ENCODE measurements at places on chromosomes 5 and 9.

- DNase-seq: no peak
Measured at GRCh38 chr5:179292681-179293635, 52.3 kb downstream of the ADAMTS2 start.

DNA sequence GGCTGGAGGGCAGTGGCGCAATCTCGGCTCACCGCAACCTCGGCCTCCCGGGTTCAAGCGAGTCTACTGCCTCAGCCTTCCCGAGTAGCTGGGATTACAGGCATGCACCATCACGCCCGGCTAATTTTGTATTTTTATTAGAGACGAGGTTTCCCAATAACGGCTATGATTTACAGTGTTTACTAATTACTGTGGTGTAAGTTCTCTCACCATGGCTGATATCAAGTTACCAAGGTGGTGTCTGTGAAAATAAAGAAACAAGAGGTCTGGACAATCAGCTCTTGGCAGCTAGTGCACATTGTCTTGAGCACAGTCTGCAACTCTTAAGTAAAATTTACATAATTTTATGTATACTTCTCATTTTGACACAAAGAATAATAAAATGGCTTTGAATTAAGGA is 385.5 kb upstream of the COX7C start:
- no peak for DNase-seq

- DNase-seq: no peak
Measured at GRCh38 chr9:7622481-7622880, 177.1 kb downstream of the DMAC1 start.

DNA sequence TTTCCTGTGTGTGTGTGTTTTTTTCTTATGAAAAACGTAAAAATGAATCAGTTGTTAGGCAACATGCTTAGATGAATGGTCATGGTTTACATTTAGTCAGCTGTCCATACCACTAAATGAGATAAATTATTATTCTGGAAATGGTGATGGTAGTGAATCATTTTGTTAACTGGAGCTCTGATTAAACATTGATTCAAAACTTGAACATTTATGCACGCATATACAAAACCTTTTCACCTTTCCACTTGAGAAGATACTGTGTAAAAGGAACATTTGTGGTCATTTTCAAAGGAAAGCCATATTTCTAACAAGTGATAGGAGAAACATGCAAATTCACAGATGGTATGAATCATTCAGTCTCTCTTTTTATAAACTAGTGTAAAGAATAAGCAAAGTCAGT is 162.0 kb downstream of the SLC25A46 start:
- peak; percentile 75 for DNase-seq

DNA sequence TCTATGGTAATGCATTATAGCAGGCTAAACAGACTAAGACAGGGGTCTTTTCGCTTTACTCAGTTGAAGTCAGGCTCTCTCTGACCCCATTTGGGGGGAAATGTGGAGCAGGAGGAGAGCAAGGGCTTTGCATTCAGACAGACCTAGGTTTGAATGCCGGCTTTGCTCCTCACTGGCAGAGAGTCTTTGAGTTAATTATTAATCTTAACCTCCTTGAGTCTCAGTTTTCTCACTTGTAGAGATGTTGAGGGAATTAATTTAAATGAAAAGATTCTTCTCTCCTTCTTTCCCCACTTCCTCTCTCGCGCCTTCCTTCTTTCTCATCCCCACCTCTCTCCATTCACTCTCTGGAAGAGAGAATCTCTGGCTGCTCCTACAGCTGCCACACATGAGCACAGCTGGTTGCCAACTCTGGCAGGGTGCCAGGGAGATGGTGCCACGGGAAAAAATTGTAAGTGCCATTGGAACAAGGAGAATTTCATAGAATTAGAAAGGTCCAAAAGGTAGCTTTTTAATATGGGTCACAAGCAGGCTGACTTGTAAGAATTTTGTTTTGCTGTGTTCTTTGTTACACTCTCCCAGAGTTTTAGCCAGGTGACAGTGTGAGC is 25.2 kb upstream of the GLRA1 start:
- no peak for DNase-seq

DNA sequence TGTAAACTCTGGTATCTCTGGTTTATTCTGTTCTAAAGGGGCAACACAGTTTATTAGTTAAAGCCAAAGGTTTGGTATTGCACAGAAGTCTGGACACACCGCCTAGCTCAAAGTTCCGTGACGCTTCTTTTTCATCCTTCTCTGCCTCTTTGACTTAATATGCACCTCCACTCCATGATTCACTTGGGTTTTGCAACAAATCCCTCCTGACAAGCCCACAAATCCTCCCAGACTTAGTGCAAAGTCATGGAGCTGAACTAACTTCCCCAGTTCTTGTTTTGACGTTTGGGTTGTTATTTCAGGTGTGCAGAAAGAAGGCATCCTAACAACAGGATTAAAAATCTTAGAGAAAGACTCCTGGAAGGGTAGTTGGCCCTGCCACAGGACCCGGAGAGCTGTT is 441.6 kb upstream of the DMAC1 start:
- no peak for DNase-seq

GRCh38 chr9:87324613-87325194 is 173.0 kb upstream of the DAPK1 start:
- DNase-seq: peak; percentile 85

DNA sequence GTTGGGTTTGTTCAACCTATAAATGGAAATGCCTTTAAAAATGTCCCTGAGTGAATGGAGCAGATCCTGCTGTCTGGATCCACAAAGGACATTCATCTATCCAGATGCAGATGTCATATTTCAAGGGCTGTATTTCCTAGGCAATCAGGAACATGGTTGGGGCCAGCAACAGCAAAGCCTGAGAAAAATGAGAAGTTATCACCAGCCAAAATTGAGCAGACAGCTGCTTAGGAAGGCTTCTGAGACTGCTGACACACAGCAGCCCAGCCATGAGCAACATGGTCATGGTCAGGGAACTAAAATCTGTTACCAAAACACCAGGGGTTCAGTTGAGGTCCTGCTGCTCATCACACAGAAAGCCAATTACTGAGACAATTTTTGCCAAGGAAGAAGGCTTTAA is 9.2 kb upstream of the IL7R start:
- DNase-seq: no peak

GRCh38 chr5:146644831-146645230 is 128.8 kb upstream of the GPR151 start:
- DNase-seq: no peak

DNA sequence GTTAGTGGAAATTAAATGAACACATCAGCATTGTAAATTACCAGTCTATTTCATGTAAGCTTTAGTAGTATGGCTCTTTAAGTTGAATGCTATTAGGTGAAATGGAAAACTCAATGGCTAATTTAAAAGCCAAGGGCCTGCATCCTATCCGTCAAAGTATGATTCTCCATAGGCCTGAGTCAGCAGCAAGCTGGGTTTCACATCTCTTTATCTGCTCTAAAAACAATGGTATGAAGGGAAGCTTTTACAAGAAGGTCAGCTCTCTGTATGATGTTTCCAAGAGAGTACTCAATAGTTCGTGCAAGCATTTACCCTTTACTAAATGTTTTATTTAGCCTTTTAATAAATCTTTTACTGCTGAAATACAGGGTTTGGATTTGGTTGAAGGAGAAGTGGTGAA is 62.8 kb downstream of the MAP1B start:
- peak; percentile 56 for DNase-seq

DNA sequence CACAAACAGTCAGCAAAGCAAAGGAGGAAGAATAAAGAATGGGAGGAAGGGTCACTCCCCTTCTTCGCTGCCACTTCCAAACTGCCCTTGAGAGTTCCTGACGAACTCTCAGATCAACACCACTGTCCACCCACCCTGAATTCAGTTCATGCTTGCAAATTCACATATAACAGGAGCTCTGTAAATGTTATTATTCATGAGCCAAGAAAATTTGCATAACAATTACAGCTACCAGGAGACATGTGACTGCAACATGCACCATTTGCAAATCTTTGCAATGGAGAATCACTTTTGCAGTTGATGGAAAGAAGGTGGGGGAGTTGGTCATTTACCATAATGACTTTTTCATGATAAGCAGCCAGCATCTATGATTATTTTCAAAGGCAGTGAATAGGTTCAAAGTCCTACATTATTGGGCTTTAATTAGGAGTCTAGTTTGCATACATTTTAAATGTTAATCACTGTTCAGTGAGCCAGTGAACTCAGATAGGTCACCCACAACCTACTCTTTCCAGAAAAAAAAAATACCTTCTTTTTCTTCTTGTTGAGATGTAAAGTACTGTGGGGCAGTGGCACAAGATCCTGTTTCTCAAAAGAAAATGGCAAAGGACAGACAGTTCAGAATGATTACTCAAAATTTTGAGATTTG is 149.7 kb downstream of the CAAP1 start:
- no peak for DNase-seq

GRCh38 chr5:116964438-116964837 is 389.8 kb upstream of the SEMA6A start:
- DNase-seq: no peak

- DNase-seq: no peak
Measured at GRCh38 chr5:72584466-72584865, 77.3 kb upstream of the ZNF366 start.

DNA sequence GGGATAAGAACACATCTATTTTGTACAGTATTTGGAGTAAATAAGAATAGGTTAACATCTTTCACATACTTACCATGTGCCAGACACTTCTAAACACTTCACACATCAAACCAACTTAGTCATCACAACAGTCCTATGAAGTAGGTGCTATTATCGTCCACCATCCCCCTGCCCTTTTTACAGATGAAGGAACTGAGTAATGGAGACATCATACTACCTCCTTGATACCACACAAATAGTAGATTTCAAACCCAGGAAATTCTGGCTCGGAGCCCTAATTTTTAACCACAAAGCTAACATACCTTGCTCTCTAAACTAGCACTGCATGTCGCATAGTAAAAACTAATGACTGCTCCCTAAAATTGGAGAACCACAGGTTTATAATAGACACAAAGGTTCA is 4.2 kb upstream of the ZNF366 start:
- DNase-seq: no peak

- peak; percentile 6 for DNase-seq
Measured at GRCh38 chr5:140806834-140807775, at the start of gene PCDHA4. TSS of gene PCDHA4 (plus strand) at chr5:140807068.

DNA sequence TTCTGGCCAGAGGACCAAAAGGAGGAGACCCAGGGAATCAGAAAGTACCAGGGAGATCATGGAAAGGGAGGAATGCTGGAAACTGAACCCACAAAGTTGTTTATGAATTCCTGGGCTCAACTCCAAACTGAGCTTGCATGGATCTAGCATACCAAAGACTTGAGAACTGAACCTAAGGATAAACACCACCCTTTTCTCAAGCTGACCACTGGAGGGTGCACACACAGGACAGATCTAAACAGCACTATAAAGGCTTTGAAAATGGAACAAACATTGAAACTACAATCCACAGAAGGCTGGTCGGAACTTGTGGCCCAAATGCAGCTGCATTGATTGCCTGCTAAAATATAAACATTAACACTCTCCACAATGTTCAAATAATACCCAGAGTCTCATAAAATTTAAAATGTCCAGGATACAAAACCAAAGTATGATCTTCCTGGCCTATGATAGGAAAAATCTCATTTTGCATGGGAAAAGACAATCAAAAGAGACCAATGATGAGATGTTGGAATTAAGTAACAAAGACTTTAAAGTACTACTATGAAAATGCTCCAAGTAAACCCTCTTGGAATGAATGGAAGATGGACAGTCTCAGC is 15.6 kb upstream of the IRF1 start:
- DNase-seq: peak; percentile 95

All from cardiac muscle cell (in vitro differentiated cells and primary cell).